ENCODE measurements at places on chromosomes 2 and 18. TPM values are rescaled to one million over a fixed set of nuclear protein-coding genes. Genes with fewer than 3 reads are reported as not detected.

- no peak overlapping the region for H3K4me3 ChIP-seq
- DNase-seq, result no peak
- H3K36me3 ChIP-seq, result no peaks in the 10 kb centered on the region
- H3K4me1 ChIP-seq, result no peaks in the 10 kb centered on the region
Observed at GRCh38 chr2:12287220-12287751, 429.4 kb upstream of the TRIB2 start.

DNA sequence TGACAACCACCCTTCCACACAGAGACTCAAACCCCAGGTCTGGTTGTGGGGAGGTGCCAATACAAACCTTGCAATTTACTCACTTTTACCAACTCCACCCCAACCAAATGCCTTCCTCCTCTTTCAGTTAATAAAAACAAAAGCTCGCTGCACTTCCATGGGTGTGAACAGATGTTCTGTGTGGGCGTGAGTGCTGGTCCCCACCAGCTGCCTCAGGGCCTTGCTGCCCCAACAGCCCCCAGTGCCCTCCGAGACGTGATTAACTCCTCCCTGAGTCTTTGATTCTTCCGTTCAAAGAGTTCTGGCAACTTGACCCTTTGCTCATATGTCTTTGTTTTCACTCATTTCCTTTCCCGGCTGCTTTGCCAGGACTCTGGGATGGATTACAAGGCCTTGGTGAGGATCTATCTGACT, 258.9 kb upstream of the CXCR4 start:
- H3K4me1 ChIP-seq, result peaks cover 6% of the 10 kb centered on the region
- no peak overlapping the region for H3K4me3 ChIP-seq
- H3K27ac ChIP-seq, result no peak overlapping the region
- H3K36me3 ChIP-seq, result no peaks in the 10 kb centered on the region
- DNase-seq, result no peak

- H3K4me3 ChIP-seq, result no peak overlapping the region
- H3K36me3 ChIP-seq, result no peaks in the 10 kb centered on the region
- no peak for DNase-seq
- no peaks in the 10 kb centered on the region for H3K27me3 ChIP-seq
- H3K4me1 ChIP-seq, result peaks cover 3% of the 10 kb centered on the region
- H3K27ac ChIP-seq, result no peak overlapping the region
Observed at GRCh38 chr18:58359218-58359617, 269.7 kb downstream of the ALPK2 start.

DNA sequence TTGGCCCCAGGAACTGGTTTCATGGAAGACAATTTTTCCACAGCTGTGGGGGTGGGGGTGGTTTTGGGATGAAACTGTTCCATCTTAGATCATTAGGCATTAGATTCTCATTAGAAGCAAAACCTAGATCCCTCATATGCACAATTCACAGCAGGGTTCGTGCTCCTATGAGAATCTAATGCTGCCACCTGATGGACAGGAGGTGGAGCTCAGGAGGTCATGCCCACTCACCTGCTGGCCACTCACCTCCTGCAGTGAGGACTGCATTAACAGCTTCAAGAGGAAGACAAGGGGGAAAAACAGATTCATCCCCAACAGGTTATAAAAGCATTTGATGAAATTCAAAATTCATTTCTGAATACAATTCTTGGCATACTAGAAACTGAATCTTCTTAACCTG, 38.5 kb downstream of the THAP4 start:
- DNase-seq, result no peak
- H3K27ac ChIP-seq, result no peak overlapping the region
- no peaks in the 10 kb centered on the region for H3K36me3 ChIP-seq
- no peak overlapping the region for H3K4me3 ChIP-seq
- H3K27me3 ChIP-seq, result no peaks in the 10 kb centered on the region

The LHCGR gene
- total RNA-seq, result 5.7 TPM

GRCh38 chr2:214810671-214811070, 1.2 kb upstream of the BARD1 start:
- DNase-seq, result no peak
- no peaks in the 10 kb centered on the region for H3K4me1 ChIP-seq
- peak overlapping the region; percentile 85 for H3K27ac ChIP-seq
- H3K4me3 ChIP-seq, result peak overlapping the region; percentile 75
- H3K27me3 ChIP-seq, result no peaks in the 10 kb centered on the region

The ZNF385B gene
- total RNA-seq, result 2.3 TPM

- H3K27ac ChIP-seq, result no peak overlapping the region
- no peaks in the 10 kb centered on the region for H3K27me3 ChIP-seq
- no peak overlapping the region for H3K4me3 ChIP-seq
- no peak for DNase-seq
- no peaks in the 10 kb centered on the region for H3K36me3 ChIP-seq
Observed at GRCh38 chr18:69567813-69568488, 167.3 kb downstream of the DOK6 start.

GRCh38 chr18:42586601-42587000, 528.9 kb downstream of the RIT2 start:
- H3K27me3 ChIP-seq, result no peaks in the 10 kb centered on the region
- no peak overlapping the region for H3K27ac ChIP-seq
- peaks cover 5% of the 10 kb centered on the region for H3K4me1 ChIP-seq
- no peaks in the 10 kb centered on the region for H3K36me3 ChIP-seq

The IL36A gene
- total RNA-seq, result not detected

The ANTXR1 gene
- 69.0 TPM for total RNA-seq

The ABCG8 gene
- total RNA-seq, result not detected

GRCh38 chr2:133848111-133848649, 279.9 kb upstream of the NCKAP5 start:
- H3K4me3 ChIP-seq, result no peak overlapping the region
- no peak for DNase-seq
- H3K4me1 ChIP-seq, result no peaks in the 10 kb centered on the region
- H3K27ac ChIP-seq, result no peak overlapping the region
- no peaks in the 10 kb centered on the region for H3K27me3 ChIP-seq
- H3K36me3 ChIP-seq, result no peaks in the 10 kb centered on the region

The RGPD8 gene
- total RNA-seq, result 21.6 TPM

DNA sequence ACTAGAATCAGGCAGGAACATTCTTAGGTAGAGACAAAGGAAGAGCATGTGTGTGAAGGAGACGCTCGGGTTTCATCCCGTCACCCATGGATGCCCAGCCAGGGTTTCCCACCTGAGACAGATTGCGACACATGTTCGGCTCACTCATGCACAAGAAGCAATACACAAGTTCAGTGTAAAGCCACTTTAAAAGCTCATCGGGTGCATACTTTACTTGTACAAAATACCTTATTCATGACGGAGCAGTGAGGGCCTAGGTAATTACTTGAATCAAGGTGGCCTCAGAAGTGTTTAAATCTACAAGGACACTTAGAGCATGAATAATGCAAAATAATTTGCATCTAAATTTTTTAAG, 42.0 kb downstream of the ZEB2 start:
- H3K4me3 ChIP-seq, result no peak overlapping the region
- DNase-seq, result no peak
- H3K27me3 ChIP-seq, result no peaks in the 10 kb centered on the region
- peaks cover 75% of the 10 kb centered on the region for H3K4me1 ChIP-seq

The SLC30A3 gene
- not detected for total RNA-seq

DNA sequence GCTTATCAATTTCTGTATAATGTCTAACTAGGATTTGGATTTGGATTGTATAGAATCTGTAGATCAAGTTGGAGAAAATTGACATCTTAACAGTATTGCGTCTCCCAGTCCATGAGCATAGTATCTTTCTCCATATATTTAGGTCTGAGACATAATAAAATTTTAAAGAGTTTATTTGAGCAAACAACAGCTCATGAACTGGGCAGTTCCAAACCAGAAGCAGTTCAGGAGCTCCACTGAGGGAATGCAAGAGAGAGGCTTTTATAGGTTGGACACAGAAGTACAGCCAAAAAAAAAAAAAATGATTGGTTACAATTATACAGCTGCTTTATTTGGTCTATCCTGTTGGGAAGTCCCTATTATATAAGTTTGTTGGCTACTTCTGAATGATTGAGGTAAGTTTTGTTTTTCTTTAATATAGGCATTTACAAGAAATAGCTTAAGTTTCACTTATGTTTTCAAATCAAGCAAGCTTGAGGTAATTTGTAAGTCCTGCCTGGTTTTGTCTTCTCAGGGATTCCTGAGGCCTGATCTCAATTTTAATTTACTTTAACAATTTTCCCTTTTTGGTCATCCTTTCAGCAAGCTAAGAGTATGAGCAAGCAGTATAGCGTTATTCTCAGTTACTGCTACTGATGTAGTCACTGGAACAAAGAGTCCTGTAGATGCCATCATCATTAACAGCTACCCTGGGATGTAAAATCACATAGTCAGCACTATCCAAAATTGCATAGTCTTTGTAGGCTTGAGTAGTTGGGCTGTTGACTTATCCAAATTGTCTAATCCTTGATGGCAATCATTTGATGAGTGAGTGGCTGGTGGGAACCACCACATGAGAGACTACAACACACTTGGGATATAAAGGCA, 27.5 kb upstream of the RUFY4 start:
- H3K4me1 ChIP-seq, result no peaks in the 10 kb centered on the region
- no peak overlapping the region for H3K27ac ChIP-seq
- H3K36me3 ChIP-seq, result no peaks in the 10 kb centered on the region
- H3K4me3 ChIP-seq, result no peak overlapping the region

DNA sequence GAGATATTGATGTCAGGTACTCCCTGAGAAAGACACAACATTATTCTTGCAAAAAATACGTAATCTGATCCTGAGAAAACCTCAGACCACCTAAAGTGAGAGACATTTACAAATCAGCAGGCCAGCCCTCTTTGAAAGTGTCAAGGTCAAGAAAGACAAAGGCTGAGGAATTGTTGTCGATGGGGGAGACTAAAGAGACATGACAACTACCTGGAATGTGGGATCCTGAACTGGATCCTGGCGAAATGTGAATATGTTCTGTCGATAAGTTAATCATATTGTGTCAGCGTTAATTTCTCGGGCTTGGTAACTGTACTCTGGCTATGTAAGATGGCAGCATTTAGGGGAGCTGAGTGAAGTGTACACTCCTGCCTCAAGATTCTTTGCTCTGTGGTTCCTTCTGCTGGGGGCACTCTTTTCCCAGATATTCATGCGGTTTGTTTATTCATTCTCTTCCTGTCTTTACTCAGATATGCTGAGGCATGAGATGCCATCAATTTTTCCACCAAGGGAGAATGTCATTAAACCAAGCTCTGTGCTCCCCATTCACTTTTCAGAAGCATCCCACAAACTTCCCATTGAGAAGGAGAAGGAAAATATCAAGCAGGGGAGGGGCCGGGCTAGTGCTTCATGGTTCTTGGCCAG, 154.9 kb downstream of the CAPN13 start:
- no peak for DNase-seq
- no peak overlapping the region for H3K27ac ChIP-seq
- no peaks in the 10 kb centered on the region for H3K36me3 ChIP-seq
- H3K4me1 ChIP-seq, result no peaks in the 10 kb centered on the region
- no peak overlapping the region for H3K4me3 ChIP-seq

Data from tibial nerve (tissue), 4 donors.